ENCODE measurements at places on chromosomes 7 and 10.

DNA sequence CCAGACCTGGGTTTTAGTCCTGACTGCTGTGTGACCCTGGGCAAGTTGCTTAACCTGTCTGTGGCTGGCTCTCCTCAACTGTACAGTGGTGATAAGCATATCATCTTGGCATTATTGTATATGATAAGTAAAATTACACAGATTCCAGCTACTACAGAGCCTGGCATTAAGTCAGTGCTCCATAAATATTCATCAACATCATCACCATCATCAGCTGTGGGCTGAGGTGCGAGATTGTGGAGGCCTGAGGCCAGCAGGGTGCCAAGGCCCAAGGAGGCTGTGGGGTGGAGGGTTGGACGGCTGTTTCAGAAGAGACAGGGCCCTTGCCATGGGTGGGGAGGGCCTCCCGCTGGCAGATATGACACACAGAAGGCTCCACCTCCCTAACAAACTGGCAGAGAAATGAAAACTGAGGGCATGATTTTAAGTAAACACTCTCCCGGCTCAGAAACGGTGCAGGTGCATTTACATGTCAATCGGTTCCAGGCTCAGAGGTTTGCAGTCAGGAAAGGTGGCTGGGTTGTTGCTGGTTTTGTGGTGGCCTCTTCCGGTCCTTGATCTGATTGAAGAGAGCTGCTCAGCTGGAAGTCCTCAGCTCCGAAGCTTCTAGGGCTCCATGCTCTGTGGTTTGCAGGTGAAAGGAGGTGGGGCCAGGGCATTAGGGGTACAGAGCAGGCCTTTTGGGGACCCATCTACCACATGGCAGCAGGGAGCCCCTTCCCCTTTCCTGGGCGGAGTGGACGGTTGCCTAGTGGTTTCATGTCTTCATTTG is 10.2 kb downstream of the CRYGN start:
- no peak for DNase-seq

DNA sequence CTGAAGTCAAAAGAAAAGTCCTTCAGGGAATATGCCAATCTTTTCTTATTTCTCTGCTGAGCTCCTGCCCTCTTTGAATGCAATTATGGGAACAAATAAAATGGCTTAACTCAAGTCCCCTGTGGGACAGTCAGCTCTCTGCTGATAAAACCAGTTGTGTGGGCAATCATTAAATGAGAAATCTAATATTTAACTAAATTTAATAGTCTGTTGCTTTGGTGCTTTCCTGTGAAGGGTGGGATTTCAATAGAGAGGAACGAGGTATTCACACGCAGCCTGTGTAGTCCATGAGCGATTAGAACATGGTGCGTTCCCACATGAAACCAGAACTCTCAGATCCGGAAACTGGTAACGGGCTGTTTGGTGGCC is 138.4 kb downstream of the PAXIP1 start:
- no peak for DNase-seq

- no peak for DNase-seq
Observed at GRCh38 chr7:70907259-70908247, 224.4 kb upstream of the GALNT17 start.

DNA sequence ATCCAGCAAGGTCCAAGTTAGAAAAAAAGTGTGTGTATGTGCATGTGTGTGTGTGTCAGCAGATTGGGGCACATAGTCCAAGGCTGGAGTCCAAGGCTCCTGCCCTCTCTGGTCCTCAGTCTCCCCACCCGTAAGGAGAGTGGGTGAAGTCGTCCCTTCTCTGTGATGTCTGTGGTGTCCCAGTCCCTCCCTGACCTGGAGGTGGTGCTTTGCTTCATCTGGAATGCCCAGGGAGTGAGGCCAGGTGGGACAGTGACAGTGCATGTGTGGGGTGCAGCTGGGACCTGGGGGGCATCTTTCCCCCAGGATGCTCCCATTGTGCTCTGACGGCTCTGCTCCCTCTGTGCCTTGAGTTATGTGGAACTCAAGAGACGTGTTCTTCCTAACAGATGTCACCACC is 18.0 kb downstream of the AQP1 start:
- no peak for DNase-seq

DNA sequence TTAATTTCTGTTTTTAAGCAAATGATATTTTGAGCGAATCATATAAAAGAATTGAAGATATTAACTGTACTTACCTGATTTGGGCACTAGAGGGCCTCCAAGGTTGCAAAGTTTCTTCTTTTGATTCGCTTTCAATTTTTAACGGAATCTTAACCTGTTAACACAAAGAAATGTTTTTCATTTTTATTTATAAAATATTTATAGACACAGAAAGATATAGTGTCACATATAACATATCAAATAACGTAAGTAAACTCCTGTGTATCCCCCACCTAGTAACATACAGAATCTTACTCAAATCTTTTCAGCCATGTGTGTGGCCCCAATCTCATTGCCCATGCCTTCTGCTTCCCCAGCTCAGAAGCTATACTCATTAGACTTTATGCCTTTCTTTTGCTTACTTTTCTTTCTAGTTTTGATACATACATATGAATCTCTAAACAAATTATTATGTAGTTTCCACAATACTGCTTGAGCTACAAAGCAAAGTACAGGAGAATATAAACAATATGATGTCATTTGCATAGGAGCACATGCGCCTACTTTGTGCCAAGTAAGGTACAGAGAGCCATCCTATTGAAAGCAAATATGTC is 49.5 kb upstream of the ZPBP start:
- peak; percentile 13 for DNase-seq

GRCh38 chr7:836429-836828 is 4.2 kb downstream of the SUN1 start:
- no peak for DNase-seq

GRCh38 chr7:107788216-107788615 is 14.8 kb downstream of the SLC26A3 start:
- no peak for DNase-seq

DNA sequence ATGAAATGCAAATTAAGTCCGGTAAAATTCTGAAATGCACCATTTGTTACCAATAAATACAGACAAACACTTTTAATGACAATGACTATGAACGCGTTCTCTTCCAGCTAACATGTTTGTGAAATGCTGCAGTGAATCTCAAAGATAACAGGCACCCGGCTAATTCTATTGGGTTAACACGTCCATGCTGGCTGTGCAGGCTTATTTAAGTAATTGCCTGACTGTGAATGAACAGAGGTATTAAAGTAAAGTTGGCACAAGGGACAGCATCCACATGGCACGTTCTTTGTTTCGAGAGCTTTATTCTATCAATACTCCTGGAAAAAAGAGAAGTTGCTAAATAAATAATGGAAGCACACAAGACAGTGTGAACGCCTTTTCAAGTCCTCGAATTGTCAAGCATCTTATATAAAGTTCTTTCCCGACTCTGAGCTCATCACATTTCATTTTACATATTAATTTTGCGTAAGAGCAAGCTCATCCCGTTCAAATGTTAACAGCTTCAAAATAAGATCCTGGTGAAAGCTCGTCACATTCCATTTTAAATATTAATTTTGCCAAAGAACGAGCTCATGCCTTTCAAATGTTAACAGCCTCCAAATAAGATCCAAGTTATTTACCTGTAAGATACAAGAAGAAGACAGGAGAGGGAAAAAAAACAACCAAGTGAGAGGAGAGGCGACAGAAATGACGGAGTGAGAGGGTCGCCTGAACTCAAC is 111.3 kb upstream of the RHEB start:
- no peak for DNase-seq

DNA sequence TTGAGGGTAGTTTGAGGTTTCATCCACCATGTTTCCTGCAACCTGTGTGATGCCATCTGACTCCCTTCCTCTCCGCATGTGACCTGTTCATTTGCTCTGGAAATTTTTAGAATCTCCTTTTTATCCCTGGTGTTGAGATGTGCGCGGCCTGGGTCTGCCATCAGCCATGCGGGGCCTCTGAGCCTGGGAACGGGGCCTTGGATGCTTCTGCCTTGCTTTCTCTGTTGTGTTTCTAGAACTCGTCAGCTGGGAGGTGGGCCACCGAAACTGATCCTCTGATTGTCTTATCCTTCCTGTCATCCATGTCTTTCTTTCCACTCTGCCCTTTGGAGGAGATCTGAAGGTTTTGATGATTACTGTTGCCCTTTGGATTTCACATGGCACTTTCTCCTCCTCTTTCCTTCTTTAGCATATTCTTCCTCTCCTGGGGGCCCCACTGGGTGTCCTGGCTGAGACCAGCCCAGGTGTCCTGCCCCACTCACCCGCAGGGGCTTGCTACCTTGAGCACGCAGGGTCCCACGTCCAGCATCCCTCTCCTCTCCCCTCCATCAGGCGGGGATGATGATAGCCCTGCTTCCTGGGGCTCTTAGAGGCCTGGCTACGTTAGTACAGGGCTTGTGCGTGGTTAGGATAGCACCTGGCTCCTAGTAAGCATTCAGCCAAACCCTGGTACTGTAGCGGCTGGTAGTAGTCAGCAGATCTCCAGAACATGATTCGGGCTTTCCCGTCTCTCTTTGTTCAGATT is 29.9 kb downstream of the PPP2R2D start:
- no peak for DNase-seq

DNA sequence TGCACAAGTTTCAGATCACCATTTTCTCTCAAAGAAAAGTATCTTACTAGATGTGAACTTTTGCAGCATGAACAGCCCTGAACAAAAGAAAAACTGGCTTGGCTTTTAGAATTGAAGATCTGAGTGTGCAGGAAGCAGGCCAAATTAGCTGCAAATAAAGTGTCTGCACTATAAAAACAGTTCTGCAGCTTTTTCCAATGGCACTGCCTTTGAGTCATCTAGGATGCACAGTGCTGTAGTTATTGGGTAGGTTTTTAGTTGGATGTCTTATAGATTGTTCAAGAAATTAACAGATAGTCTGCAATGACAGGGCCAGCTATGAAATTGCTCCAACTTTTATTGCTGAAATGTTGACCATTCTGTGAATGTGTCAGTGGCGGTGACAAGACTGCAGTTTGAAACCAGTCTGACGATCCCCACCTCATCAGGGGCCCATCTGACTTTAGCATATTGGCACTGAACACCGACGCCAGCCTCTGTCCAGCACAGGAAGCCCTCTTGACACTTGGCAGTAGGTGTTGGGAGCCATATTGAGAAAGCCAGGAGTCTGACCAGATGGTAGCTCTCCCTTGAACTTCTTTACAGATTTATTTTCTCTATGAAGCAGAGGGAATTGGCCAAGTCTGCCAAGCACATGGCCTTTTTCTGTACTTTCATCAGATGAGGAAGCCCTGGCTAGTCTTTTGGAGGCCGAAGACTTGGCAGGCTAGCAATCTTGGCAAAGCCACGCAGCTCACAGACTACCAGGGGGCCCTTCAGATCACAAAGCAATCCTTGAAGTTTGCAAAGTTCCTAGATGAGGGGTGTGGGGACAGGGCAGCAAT is 490.6 kb downstream of the NEBL start:
- DNase-seq: no peak

DNA sequence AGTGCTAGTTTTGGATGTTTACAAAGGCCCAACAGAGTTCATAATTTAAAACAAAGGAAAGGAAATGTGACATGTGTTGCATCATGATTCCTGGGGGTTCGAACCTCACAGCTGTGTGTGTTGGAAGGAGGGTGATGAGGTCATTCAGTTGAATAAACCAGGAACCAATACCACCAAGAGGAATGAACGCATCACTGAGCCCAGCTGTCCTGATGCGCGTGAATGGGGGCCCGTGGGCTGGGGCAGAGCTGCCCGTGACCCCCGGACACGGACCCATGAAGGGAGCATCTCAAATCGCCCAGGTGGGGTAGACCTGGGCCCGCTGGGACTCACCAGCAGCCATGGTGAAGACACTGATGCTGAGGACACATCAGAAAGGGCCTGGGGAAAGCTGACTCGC is 33.0 kb downstream of the BRI3 start:
- no peak for DNase-seq

DNA sequence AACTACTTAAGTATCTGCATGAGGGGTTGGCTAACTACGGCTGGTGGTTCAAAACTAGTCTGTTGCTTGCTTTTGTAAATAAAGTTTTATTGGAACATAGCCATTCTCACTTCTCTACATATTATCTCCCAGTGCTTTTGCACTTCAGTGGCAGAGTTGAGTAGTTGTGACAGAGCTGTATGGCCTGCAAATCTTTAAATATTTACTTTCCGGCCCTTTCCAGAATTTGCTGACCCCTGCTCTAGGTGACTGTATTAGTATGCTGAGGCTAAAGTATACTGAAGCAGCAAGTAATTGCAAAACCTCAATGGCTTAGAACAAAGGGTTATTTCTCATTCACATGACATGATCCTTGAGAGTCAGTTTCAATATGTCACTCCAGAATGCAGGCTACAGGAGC is 78.3 kb downstream of the OTUD1 start:
- no peak for DNase-seq

All from heart right ventricle (tissue), 16 donors.